ENCODE measurements at places on chromosomes 12 and 14. TPM values are rescaled to one million over a fixed set of nuclear protein-coding genes. Genes with fewer than 3 reads are reported as not detected.

The DIABLO gene
- total RNA-seq = 53.6 TPM

- H3K27ac ChIP-seq = peak overlapping the region; percentile 62
- DNase-seq = no peak
- H3K27me3 ChIP-seq = no peaks in the 10 kb centered on the region
- peak overlapping the region; percentile 37 for H3K4me3 ChIP-seq
Observed at GRCh38 chr14:65703521-65703920, 291.0 kb downstream of the FUT8 start.

DNA sequence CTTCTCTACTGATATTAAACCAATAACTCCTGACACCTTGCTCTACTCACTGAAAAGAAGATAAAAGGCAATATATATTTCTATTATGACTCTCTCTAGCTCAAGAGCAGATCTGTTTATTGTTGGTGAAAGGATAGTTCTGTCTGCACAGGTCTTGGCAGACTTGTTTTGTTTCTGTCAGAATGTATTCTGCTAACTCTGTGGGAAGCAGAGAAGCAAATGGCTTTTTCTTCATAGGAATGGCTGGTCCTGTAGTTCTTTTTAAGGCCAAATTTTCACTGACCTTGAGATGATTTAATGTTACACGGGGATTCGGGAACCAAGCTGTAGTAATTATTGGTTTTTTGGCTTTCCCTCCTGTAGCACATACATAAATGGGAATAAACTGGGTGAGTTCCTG lies 512.1 kb downstream of the DIO2 start:
- DNase-seq = no peak
- H3K4me3 ChIP-seq = no peak overlapping the region
- H3K4me1 ChIP-seq = no peaks in the 10 kb centered on the region

The RTN1 gene
- under 0.01 TPM for total RNA-seq

Measured in osteoblast (primary cell).